Calu3 (cell line): ENCODE measurements at places on chromosomes 13 and 19. TPM values are rescaled to one million over a fixed set of nuclear protein-coding genes. Genes with fewer than 3 reads are reported as not detected.

DNA sequence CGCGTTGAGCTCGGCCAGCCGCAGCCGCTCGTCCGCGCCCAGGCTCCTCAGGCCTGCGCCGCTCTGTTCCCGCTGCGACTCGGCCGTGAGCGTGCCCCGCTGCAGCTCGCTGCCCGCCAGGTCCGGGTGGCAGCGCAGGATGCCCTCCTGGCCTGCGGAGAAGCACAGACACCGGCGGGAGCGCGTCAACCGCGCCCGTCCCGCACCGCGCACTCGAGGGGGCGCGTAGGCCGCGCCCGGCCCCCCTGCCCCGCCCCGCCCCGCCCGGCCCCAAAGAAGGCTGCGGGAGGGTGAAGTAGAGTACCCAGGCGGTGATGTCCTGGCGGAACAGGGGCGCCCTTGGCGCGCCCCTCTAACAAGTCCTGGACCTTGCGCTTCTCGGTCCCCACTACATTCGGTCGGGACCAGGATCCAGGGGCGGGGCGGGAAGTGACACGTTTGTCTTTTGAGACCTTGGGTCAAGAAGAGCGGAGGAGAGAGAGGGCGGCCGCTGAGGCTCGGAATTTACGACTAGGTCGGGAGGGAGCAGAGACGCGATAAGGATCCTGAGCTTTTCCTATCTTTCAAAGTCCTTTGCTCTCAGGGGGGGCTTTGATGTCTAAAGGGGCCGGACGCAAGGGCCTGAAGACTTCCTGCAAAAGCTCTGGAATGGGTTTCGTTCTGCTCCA, 9.3 kb upstream of the CDX2 start:
- peak overlapping the region; percentile 27 for H3K4me3 ChIP-seq
- no peak for DNase-seq
- H3K4me1 ChIP-seq = peaks cover 16% of the 10 kb centered on the region
- peaks cover 85% of the 10 kb centered on the region for H3K27me3 ChIP-seq
- H3K36me3 ChIP-seq = no peaks in the 10 kb centered on the region

UBE2L5 gene
- not detected in 2 replicates for total RNA-seq

DNA sequence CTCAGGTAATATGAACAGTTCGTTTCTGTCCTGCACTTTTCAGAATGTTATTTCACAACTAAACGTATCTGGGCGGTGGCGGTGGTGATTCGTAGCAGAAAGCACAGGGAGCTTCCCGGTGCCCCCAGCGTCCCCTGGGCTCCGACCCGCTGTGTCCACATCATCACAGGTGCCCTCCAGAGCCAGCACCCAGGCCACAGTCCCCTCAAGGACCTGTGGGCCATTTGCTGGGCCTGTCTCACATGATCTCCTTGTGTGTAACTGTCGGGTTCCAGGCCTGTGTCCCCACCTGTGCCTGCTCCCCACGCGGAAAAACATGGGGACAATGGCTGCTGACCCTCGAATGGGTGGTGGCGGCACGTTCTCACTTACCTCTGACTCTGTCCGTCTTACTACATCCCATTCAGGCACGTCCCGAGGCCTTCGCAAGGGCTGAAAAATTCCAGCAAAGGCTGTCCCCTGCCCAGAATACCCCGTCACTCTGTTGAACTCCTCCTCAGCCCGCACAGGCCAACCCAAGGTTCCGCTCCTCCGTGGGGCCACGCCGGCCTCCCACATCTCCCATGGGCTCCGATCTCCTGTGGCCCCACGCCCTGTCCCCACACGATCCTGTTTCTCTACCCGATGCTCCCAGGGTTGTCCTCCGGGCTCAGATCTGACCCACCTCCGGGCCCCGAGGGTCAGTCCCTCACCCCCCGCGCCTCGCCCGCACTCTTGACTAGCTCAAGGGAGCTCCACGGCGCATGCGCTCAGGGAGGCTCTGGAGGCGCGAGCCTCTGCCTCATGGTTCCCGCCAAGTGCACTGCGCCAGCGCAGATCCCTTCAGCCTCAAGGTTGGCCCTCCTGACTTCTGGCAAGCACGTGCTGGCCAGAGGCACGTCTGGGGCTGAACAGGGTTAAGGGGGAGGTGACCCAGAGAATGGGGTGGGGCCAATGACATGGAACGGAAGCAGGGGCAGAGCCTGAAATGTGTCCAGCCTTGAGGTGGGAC, 21.2 kb downstream of the DEDD2 start:
- DNase-seq = no peak
- H3K27ac ChIP-seq = peak overlapping the region; percentile 74
- no peaks in the 10 kb centered on the region for H3K27me3 ChIP-seq
- no peak overlapping the region for H3K4me3 ChIP-seq
- peaks cover 66% of the 10 kb centered on the region for H3K36me3 ChIP-seq
- peaks cover 64% of the 10 kb centered on the region for H3K4me1 ChIP-seq

DNA sequence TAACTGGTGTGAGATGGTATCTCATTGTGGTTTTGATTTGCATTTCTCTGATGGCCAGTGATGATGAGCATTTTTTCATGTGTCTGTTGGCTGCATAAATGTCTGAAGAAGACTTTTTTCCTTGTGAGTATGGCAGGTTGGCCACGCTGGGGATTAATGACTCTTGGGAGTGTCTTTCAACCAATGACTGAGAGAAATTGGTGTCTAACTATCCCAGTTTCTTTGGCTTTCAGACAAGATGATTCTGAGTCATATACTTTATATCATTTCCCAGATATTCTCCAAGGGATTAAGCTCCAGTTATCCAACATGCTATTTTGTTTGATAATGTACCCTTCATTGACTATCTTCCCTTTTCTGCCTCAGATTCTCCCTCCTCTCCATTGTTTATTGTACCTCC, 35.5 kb upstream of the CSNK1A1L start:
- no peak overlapping the region for H3K4me3 ChIP-seq
- no peak for DNase-seq
- no peak overlapping the region for H3K27ac ChIP-seq
- no peaks in the 10 kb centered on the region for H3K36me3 ChIP-seq
- no peaks in the 10 kb centered on the region for H3K27me3 ChIP-seq

DNA sequence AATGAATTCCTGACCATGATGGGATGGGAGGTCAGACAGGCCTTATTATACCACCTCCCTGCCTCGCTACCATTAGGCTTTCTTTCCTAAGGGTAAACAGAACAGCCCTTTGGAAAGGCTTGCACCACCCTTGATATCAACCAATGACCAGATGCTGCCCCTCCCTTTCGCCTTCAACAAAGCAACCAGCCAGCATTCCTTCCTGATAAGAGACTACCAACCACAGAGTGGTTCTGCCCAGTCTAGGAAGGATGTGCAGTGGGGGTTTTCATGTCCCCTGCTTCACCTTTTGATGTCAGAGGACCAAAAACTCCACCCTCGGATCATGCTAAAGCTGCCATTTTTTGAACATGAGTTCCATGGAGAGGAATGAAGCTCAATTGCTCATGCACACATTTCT, 21.7 kb downstream of the TEX30 start:
- DNase-seq = no peak
- peaks cover 16% of the 10 kb centered on the region for H3K27me3 ChIP-seq
- H3K27ac ChIP-seq = no peak overlapping the region
- no peaks in the 10 kb centered on the region for H3K4me1 ChIP-seq
- no peaks in the 10 kb centered on the region for H3K36me3 ChIP-seq

- DNase-seq = no peak
- no peak overlapping the region for H3K4me3 ChIP-seq
- no peaks in the 10 kb centered on the region for H3K27me3 ChIP-seq
- no peak overlapping the region for H3K27ac ChIP-seq
- peaks cover 9% of the 10 kb centered on the region for H3K36me3 ChIP-seq
Measured at GRCh38 chr13:41460074-41460465, 2.7 kb downstream of the RGCC start.

- no peak overlapping the region for H3K27ac ChIP-seq
- no peak for DNase-seq
- no peak overlapping the region for H3K4me3 ChIP-seq
- H3K4me1 ChIP-seq = no peaks in the 10 kb centered on the region
Measured at GRCh38 chr13:34533941-34534340, 408.1 kb upstream of the NBEA start.

DNA sequence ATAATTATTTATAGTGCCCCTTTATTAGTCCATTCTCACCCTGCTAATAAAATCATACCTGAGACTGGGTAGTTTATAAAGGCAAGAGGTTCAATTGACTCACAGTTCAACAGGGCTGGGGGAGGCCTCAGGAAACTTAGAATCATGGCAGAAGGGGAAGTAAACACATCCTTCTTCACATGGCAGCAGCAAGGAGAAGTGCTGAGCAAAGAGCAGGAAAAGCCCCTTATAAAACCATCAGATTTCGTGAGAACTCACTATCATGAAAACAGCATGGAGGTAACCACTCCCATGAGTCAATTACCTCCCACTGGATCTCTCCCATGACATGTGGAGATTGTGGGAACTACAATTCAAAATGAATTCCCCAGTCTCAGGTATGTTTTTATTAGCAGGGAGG, 89.9 kb upstream of the STARD13 start:
- H3K4me3 ChIP-seq = no peak overlapping the region
- H3K27ac ChIP-seq = no peak overlapping the region
- no peaks in the 10 kb centered on the region for H3K36me3 ChIP-seq
- H3K4me1 ChIP-seq = peaks cover 16% of the 10 kb centered on the region
- H3K27me3 ChIP-seq = no peaks in the 10 kb centered on the region

DNA sequence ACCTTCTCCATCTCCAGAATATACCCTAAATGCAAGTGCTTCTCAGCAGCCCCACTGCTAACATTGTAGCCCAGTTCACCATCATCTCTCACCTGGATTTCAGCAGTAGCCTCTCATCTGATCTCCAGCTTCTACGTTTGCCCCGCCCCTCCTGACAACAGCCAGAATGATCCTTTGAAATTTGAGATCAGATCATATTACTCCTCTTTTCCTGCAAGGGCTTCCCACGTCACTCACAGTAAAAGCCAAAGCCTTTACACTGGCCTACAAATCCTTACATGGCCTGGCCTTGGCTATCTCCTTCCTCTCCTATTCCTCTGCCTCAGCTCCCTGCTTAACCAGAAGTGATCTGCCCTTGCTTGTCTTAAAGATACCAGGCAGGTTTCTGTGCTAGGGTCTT, 94.3 kb upstream of the NBEA start:
- no peaks in the 10 kb centered on the region for H3K36me3 ChIP-seq
- H3K4me1 ChIP-seq = peaks cover 19% of the 10 kb centered on the region
- no peak overlapping the region for H3K4me3 ChIP-seq
- H3K27me3 ChIP-seq = no peaks in the 10 kb centered on the region
- DNase-seq = peak; percentile 18

GRCh38 chr19:38693380-38694223, 46.2 kb downstream of the ACTN4 start:
- peaks cover 98% of the 10 kb centered on the region for H3K4me1 ChIP-seq
- no peaks in the 10 kb centered on the region for H3K27me3 ChIP-seq
- H3K4me3 ChIP-seq = peak overlapping the region; percentile 69
- H3K27ac ChIP-seq = peak overlapping the region; percentile 100
- peak; percentile 97 for DNase-seq
- H3K36me3 ChIP-seq = peaks cover 100% of the 10 kb centered on the region

GRCh38 chr13:80389073-80390038, 48.4 kb upstream of the SPRY2 start:
- no peaks in the 10 kb centered on the region for H3K4me1 ChIP-seq
- no peak for DNase-seq

DNA sequence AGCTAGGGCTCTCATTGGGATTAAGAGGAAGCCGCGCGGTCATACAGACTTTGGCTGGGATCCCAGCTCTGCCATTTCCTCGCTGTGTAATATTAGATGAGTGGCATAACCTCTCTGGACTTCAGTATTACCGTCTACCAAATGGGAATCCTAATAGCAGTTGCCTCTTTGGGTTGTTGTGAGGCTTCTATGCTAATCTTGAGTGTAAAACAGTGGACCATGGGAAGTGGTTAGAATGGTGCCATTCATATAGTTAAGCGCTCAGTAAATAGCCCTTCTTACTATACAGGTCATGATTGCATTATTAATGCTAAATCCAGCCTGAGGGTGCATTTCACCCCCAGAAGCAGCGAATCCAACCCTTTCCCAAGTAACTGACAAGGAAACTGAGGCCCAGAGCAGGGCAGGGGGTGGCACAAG, 566 bp upstream of the OPA3 start:
- peak overlapping the region; percentile 99 for H3K27ac ChIP-seq
- no peaks in the 10 kb centered on the region for H3K27me3 ChIP-seq
- peak overlapping the region; percentile 94 for H3K4me3 ChIP-seq
- peaks cover 21% of the 10 kb centered on the region for H3K4me1 ChIP-seq
- DNase-seq = no peak

FCHO1 gene
- total RNA-seq = 0.61 and 1.3 TPM in 2 replicates

CEACAM1 gene
- 132 and 159 TPM in 2 replicates for total RNA-seq

GRCh38 chr13:43365039-43365344, 341.6 kb downstream of the DNAJC15 start:
- H3K4me1 ChIP-seq = no peaks in the 10 kb centered on the region
- no peak overlapping the region for H3K4me3 ChIP-seq
- H3K36me3 ChIP-seq = no peaks in the 10 kb centered on the region

- no peak overlapping the region for H3K4me3 ChIP-seq
- no peaks in the 10 kb centered on the region for H3K4me1 ChIP-seq
- no peaks in the 10 kb centered on the region for H3K36me3 ChIP-seq
Measured at GRCh38 chr13:44905556-44905955, 83.7 kb downstream of the NUFIP1 start.

GRCh38 chr13:63149375-63149774, 1733.7 kb upstream of the PCDH20 start:
- no peak overlapping the region for H3K27ac ChIP-seq
- H3K36me3 ChIP-seq = no peaks in the 10 kb centered on the region
- no peaks in the 10 kb centered on the region for H3K4me1 ChIP-seq
- H3K27me3 ChIP-seq = no peaks in the 10 kb centered on the region

EXOC3L2 gene
- not detected in 2 replicates for total RNA-seq

GRCh38 chr13:91948736-91949135, 550.3 kb downstream of the GPC5 start:
- no peaks in the 10 kb centered on the region for H3K27me3 ChIP-seq
- no peak overlapping the region for H3K4me3 ChIP-seq
- H3K4me1 ChIP-seq = no peaks in the 10 kb centered on the region
- DNase-seq = no peak
- no peaks in the 10 kb centered on the region for H3K36me3 ChIP-seq
- H3K27ac ChIP-seq = no peak overlapping the region

DNA sequence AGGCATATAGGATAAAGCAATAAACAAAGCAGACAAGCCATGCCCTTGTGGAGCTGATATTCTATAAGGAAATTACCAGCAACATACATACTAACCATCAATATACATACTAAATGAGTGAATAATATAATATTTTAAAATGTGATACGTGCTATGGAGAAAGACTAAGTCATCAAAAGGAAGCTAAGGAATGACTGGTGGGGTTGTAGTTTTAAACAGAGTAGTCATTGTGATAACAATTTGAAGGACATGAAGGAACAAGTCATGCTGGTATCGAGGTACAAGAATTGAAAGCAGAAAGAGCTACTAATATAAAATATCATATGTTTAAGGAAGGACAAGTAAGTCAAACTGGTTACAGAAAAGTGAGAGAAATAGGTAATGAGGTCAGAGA, 894.9 kb upstream of the PCDH9 start:
- H3K4me3 ChIP-seq = no peak overlapping the region
- H3K4me1 ChIP-seq = no peaks in the 10 kb centered on the region
- DNase-seq = no peak
- no peaks in the 10 kb centered on the region for H3K36me3 ChIP-seq

- no peaks in the 10 kb centered on the region for H3K27me3 ChIP-seq
- DNase-seq = no peak
- H3K36me3 ChIP-seq = no peaks in the 10 kb centered on the region
- H3K4me3 ChIP-seq = no peak overlapping the region
Measured at GRCh38 chr13:110925023-110925612, 10.2 kb upstream of the ANKRD10 start.

CSNK1G2 gene
- total RNA-seq = 54.5 and 59.2 TPM in 2 replicates
